ENCODE measurements at places on chromosomes 2 and 18.

- no peak for DNase-seq
Observed at GRCh38 chr2:19659024-19659792, 242.6 kb downstream of the TTC32 start.

- DNase-seq: no peak
Observed at GRCh38 chr2:190589008-190589407, 54.5 kb upstream of the NEMP2 start.

GRCh38 chr2:206150631-206151030 is 8.6 kb downstream of the NDUFS1 start:
- DNase-seq: no peak

GRCh38 chr18:25310045-25310444 is 41.9 kb downstream of the ZNF521 start:
- DNase-seq: no peak

DNA sequence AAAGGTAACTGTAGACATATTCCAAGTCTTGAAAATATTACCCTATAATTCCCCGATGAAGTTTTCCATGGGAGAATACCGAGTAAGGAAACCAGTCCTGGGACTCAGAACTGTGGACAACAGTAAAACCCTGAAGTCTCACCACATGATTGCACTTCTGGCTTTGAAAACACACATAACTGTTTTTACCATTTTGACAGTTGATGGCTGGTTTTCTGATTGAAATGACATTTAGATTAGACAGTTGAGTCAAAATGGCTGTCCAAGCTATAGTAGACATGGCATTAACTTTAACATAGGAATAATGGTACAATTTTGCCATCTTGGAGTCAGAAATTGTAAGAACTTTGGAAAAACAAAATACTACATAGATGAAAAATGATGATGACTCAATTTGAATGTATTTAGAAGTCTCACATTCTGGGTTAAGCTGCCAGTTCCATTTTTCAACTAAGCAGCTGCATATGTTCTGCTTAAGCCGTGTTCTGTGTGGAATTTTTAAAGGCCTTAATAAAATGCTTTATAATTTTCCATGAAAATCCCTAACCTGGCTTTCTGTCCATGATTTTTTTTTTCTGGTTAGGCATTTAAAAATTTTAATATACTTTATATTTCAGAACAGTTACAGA is 38.3 kb upstream of the WIPF1 start:
- DNase-seq: no peak

DNA sequence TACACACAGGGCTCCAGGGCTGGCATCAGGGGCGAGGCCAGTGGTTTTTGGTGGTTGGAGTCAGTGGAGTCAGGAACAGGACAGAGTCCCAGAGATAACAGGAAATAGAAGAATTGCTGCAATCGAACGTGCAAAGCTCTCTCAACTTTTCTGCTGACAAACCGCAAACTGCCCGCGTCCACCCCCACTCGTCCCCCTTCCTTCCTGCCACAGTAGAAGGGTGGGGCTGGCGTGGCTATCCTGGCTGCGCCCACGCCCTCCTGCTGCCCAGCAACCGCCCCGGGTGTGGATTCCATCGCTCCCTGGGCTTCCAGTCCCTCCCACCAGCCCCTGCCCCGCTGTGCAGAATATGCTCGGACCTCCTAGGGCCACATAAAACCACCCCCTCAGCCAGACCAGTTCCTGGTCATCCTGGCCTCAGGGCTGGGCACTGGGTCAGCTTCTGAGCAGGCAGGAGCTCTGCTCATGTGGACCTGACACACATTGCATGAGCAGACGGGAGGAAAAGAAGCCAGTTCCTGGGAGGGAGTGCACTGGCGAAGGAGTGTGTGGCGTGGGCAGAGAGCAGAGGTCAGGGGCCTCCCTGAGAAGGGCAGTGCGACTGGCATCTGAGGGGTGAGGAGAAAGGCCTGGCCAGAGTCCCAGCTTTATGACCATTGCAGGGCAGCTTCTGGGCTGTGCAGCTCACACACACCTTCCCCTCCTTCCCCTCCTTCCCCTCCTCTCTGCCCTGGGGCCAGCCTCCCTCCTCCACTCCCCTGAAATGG is 85.4 kb upstream of the ATG16L1 start:
- no peak for DNase-seq

DNA sequence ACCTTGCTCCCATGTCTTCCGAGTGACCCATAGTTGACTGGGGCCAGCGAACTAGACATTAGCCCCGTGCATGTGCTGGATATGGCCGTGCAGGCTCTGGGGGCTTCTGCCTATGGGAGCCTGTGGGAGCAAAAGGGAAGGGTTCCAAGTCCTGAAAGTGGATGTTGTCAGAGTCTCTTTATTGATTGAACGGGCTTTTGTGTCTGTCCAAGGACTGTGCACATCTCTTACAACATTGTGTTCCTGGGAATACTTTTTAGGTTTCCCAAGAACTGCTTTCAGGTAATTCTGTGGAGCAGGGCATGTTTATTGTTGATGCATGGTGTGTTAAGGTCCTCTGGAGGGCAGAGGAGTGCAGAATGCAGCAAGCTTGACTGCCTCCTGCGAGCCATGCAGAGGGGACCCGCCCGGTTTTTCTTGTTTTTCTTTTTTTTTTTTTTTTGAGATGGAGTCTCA is 5.0 kb downstream of the RNF144A start:
- no peak for DNase-seq

GRCh38 chr2:194602750-194603149 is 1054.3 kb upstream of the SLC39A10 start:
- DNase-seq: peak; percentile 0

- DNase-seq: no peak
Observed at GRCh38 chr2:101759162-101759561, 61.7 kb downstream of the MAP4K4 start.

GRCh38 chr2:156702541-156702940 is 266.4 kb downstream of the GPD2 start:
- no peak for DNase-seq

DNA sequence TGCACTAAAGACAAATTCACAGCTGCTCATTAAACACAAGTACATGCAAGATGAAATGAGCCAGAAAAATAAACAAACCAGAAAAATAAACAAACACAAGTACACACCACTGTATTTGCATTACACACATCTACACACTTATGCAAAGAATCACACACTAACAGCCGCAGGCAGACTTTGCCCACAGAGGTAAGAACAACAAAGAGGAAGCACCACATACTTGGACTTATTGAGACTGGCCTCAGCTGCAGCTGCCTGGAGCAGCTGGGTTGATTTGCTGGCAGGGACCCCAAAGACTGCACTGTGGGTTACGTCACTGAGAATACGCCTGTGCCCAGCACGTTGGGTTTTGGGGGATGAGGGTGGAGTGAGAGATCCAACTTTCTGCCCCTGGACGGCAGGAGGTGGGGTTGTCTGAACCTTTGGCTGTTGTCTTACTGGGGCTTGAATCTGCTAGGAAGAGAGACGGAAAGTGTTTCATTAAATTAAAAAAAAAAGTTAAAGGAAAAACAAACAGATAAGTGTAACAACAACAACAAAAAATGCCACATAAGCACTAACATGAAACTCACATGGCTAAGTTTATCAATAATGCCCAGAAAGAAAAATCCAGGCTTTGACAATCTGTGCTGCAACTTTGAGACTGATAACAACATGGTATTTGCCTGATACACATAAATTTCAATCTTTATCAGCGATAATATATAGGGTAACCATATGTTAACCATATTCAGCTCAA is 71.9 kb upstream of the NFU1 start:
- no peak for DNase-seq

GRCh38 chr18:57466745-57467409 is 31.7 kb downstream of the ONECUT2 start:
- DNase-seq: no peak

GRCh38 chr2:185978634-185979407 is 240.2 kb downstream of the FSIP2 start:
- DNase-seq: no peak

GRCh38 chr2:122745603-122746002 is 990.2 kb downstream of the TSN start:
- DNase-seq: no peak

DNA sequence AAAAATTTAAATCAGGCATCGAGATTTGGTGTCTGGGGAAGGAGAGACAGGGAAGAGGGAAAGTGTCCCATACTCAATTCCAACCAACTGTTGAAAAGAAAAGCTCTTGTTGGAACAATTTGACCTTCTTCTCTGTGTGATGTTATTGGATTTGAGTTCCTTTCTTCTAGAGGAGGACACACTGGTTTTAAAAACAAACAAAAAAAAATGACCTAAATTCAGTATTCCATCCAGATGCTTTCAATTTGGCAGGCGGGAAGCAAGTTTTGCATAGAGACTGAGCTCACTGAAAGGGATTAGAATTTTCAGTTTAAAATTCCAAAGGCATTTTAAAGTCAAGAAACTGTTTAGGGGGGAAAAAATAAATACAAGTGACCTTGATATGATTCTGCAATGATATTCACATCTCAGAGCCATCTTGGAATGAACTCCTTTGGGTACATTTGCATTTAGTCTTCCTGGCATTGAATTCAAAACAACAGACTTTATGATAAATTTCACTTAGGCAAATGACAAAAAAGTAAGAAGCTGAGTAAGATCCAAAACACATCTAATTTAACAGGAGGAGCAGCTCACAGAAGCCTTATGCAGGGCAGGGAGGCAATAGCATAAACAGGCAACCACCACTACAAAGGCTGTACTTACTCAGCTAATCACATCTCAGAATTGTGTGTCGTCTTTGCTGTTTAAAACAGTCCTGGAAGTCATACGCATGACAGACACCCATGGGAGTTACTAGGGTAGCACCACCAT is 126.8 kb downstream of the CDH20 start:
- no peak for DNase-seq

DNA sequence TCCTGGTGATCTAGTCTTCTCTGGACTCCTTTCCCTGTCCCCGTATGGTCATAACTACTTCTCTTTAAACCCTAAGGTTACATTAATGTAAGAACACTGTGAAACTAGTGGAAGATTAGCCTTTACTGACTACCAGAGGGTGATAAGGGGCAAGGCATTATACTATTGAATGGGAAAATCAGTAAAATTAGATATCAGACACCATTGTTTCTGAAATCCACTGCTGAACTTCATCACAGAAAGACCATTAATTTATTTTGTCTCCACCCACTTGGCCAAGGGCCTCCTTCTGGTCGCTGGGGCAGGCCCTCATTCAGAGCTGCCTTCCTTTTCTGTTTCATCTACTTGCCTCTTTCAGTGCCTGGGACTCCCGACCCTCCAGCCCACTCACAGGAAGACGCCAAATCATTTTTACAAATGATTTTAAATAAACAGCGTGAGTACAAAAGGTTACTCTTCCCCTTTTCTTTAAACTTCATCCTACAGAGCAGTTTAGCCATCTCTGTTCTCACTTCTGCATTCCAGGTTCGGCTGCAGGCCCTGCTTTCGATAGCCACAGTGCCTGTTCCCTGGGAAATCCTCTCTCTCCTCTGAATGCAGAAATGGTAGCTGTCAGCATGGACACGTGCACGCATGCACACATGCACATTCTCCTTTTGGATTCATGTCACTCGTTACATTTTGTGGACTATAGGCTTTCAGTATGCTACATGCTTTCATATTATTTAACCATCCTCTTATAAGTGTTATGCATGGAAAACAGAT is 70.3 kb upstream of the DOCK10 start:
- DNase-seq: no peak

DNA sequence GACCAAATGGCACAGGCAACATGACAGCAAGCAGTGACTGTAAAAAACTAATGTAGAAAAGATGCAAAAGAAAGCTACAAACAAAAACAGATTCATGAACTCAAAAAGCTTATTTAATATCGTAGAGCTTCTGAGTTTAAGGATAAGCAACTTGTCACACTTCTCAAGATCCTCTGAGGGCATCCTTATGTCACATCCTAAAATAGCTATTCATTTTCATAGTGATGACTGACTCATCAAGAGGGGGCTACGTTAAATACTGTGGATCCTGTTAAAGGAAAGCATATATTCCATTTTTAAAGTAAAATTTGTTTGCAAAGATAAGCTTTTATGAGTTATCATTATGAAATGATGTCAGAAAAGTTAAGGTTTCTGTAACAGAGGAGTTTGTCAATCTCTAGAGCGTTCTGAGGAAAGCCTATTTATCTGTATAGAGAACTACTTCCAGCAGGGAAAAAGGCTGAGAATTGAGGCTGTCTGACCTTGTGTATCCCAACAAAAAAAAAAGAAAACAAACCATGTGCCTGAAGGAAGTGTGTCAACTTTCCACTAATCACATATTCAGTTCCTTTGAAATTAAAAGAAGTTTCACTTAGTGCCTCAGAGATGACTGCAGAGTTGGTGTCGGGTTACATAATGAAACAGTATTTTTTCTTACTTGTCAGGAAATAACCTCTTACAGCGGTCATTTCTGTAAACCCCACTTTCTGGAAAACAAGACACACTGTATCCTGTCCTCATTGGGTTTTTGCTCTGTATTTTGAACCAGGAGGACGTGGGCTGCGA is 115.5 kb downstream of the ESCO1 start:
- DNase-seq: no peak

- DNase-seq: no peak
Observed at GRCh38 chr2:218513676-218514075, 54.5 kb downstream of the USP37 start.

GRCh38 chr2:121309801-121310200 is 24.8 kb upstream of the TFCP2L1 start:
- no peak for DNase-seq

DNA sequence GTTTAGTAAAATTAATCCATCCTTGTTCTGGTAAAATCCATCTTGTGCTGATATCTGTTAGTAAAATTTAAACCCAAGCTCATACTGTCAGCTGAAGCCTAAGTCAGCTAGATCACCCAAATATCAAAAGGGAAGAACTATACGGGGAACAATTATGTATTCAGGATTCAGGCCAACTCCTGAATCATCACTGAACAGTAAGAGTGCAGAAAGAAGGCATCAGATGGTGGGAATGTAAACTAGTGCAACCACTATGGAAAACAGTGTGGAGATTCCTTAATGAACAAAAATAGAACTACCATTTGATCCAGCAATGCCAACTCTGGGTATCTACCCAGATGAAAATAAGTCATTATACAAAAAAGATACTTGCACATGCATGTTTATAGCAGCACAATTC is 81.8 kb downstream of the RAPGEF4 start:
- DNase-seq: no peak

DNA sequence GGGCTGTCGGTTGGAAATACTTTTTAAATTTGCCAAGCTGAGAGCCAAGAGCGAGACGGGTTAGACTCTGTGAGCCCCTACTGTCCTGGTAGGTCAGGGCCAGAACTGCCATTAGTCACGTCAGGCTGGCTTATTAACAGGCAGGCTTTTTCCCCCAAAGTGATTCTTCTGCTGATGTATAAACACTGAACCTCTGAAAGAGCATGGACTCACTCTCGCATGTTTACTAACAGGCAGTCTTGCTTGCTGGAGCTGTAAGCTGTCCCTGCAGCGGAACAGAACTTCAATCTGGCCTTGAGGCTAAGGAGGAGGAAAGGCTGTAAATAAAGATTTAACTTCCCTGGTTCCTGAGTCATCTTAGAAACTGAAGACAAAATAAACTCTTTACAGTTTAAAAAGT is 288.4 kb downstream of the PIEZO2 start:
- no peak for DNase-seq

DNA sequence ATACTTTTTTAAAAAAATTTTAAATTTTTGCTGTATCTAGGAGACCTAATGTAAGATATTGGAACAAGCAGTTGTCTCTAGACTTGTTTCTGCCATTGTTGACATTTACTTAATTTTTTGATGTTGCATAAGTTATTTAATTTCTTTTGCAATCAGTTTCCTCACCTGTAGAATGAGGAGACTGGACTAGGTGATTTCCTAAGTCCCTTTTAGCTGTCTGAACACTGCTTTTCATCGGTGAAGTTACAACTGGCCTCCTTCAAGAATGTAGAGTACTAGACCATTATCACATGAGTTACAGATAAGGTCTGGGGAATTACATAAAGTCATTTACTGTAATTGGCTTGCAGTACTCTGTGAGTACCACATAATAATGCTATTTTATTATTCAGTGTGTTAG is 147.6 kb downstream of the LTBP1 start:
- DNase-seq: no peak

Measured in NCI-H146 (cell line).